CD4-positive, alpha-beta T cell treated with Interleukin-6 at 100 ng/mL for 8 hours (primary cell): ENCODE measurements at places on chromosomes 2 and 18.
A peak's percentile ranks its signal among the peaks of the same experiment; 100 is the strongest.

DNA sequence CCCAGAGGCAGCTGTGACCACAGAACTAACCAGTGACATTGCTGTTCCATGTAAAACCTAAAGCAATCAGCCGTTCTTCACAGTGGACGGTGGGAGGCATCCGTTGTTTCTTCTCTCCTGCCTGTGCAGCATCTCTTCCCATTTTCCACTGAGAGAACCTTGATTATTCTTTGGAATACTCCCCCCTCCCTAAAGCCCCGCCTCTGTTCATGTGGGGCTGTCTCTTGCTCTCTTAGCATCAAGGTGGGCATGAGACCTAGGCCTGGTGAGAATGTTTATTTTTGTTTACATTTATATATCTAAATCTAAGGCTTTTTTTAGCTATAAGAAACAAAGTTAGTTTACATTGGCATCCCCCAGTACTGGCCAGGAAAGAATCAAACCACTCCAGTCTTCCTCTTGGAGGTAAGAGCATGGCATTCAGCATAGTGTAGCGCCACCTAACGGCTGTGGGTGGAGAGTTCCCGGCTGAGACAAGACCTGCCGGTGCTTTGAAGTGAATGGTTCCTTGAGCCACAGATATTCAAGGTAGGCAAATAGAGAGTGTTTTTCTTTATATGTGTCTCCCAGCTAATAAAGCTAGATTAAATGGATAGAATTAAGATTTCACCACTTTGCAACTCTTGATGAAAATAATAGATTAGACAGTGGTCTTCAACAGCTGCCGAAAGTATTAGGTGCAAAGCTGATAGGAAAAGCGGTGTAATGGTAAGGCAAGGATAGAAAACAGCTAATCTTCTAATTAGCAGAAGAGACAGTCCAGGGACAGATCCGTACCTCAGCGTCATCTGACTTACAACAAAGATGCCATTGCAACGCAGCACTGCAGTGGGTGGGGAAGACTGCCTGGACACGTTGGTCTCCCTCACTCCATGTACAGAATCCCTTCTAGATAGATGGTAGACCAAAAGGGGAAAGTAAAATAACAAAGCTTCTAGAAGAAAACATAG is 219.6 kb upstream of the RAB12 start:
- no peak for DNase-seq

- no peak for DNase-seq
These were observed 399.8 kb downstream of the SATB2 start for GRCh38 chr2:199057936-199058335.

- DNase-seq: no peak
These were observed 113.0 kb downstream of the PTRHD1 start for GRCh38 chr2:24680196-24680595.

- DNase-seq: no peak
These were observed 482.6 kb downstream of the PIK3C3 start for GRCh38 chr18:42437646-42438045.

DNA sequence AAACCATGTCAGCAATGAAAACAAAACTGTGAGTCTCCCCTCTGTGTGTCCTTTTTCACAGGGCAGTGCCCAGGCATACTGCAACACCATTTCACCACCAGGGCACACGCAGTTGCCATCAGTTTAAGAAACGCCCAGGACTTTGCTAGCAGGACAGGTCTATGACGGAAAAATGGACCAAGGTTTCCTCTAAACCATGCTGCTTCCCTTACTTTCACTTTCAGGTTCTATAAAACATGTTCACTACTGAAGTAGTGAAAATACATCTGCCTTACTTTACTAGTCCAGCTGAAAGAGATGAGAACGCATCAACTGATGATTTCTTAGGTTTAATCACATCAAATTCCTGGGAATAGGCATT is 110.5 kb downstream of the TCF4 start:
- peak; percentile 8 for DNase-seq

DNA sequence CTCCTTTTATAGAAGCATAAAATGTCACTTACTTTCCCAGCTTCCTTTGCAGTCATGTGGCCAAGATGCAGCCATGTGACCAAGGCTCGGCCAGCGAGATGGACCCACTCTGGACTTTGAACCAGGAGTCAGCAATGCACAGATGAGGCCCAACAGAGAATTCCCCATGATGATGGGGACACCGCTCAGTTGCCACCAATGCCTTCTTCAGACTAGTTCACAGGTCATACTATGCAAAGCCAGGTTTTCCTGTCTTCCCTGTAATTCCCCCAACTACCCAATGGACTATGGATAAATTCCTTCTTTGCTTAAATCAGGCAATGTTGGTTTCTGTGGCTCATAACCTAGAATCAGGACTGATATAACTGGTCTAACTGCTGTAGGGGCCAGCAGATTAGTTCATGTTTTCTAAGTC is 22.5 kb upstream of the REL start:
- no peak for DNase-seq

DNA sequence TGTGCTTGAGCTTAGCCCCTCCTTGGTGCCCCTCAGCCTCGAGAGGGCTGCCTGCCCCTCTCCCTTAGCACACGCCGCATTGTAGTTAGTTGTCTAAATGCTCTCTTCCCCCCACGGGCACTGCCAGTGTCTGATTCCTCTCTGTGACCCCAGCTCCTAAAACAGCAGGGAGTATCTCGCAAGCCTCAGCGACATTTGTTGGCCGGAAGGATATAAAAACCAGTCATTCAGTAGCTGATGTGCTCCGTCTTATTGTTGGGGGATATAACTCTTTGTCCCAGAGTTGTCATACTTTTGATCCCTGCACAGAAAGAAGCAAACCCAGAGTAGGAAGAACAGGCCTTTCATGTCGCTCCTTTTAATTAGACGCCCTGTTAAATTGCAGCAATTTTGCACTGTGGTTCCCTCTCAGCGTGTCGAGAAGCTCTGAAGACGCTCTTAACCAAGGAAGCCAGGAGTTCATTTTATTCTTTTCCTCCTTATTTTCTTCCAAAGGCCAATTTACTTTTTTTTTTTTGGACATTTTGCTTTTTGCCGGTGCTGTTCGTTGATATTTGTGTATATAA is 201.8 kb downstream of the KLHL29 start:
- no peak for DNase-seq

DNA sequence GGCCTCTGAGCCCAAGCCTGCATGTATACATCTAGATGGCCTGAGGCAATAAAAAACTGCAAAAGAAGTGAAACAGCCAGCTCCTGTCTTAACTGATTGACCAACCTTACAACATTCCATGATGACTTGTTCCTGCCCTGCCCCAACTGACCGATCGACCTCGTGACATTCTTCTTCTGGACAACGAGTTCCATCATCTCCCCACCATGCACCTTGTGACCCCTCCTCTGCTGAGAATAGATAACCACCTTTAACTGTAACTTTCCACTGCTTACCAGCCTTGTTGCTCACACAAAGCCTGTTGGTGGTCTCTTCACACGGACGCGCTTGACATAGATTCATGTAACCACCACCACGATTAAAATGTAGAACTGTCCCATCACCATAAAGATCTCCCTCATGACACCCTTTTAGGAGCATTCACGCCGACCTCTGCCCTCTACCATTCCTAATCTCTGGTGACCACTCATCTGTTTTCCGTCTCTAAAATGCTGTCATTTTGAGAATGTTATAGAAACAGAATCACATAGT is 120.1 kb upstream of the REV1 start:
- DNase-seq: no peak

DNA sequence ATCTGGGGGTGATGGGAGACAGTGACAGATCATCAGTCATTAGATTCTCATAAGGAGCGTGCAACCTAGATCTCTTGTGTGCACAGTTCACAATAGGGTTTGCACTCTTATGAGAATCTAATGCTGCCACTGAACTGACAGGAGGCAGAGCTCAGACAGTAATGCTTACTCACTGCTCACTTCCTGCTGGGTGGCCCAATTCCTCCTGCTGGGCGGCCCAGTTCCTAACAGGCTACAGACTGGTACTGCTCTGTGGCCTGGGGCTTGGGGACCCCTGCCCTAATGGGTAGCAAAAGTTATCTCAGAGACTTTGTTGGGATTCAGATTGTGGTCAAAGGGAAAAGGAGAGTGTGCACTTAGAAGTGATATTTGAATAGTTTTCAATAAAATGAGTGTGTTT is 840.1 kb upstream of the ID2 start:
- DNase-seq: no peak

DNA sequence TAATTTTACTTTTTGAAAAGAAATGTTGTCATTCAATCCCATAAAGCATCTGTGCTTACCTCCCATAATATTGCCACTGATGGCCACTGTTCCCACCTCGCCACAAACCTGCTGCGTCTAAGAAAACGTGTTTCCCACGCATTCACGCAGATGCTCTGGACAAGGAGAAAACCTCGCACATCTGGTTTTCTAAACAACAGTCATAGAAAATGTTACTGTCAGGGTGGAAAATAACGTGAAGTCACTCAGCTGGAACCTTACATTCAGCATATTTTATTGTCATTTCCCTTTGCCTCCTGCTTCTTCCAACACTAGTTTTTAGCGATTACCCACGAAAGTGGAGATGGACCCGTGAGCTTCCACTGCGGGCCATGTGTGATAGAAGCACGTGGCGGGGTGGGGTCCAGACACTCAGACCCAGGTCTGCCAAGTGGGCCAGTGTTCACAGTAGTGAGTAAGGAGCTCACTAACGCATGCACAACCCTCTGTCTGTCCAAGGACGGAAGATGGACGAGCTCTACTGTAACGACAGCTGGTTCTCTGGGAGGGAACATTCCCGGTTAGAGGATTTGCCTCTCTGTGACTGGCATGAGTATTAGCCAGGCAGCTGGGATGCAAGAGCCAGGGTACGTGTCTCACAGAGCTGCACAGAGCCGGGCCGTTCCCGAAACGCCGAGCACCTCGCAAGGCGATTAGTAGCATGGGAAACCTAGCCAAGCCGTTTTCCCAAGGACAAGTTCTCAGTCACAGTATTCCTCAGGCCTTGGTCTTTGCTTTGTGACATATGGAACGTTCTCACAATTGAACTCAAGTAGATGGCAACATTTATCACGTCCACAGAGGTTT is 94.5 kb downstream of the MTCL1 start:
- no peak for DNase-seq

DNA sequence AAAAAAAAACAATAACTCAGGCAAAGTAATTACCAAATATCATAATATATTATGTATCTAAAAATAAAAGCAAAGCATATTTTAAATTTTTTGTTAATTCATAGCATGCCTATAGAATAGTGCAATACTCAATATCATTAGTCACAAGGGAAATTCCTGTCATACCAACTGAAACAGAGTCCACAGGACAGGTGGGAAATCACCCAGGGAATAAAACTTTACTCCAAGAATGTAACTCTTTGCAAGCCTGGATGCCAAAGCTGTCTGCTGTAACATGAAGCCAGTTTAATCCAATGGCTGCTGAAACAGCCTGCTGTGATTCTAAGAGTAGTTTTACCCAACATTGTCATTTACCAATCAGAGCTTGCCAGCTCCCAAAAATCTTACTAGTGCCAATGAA is 40.0 kb upstream of the SULT1C3 start:
- DNase-seq: no peak

- DNase-seq: no peak
These were observed 86.5 kb upstream of the ACAA2 start for GRCh38 chr18:49899657-49900330.

GRCh38 chr18:46331316-46331715 is 227.1 kb downstream of the HAUS1 start:
- DNase-seq: no peak

DNA sequence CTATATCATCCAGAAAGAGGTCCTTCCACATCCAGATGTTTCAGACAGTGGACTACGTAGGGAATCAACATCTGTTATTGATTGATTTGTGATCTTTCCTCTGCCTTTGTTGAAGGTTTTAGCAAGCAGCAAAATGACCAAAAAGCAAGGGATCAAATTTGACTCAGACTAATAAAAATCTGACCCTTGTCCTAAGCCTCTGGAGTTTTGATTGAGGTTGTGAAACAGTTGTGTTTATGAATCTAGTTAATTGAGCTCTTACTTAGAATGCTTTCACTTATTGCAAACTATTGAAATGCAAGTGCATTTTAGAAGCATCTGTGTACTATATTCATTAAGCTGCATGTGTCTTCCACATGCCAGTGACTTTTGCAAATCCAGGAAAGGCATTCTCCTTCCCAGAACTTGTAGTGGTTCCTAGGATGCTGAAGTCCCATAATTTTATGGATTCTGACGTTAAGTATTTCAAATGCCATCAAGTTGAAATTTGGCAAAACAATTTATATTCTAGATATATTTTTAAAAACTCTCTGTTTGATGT is 116.0 kb downstream of the MTX2 start:
- DNase-seq: no peak

DNA sequence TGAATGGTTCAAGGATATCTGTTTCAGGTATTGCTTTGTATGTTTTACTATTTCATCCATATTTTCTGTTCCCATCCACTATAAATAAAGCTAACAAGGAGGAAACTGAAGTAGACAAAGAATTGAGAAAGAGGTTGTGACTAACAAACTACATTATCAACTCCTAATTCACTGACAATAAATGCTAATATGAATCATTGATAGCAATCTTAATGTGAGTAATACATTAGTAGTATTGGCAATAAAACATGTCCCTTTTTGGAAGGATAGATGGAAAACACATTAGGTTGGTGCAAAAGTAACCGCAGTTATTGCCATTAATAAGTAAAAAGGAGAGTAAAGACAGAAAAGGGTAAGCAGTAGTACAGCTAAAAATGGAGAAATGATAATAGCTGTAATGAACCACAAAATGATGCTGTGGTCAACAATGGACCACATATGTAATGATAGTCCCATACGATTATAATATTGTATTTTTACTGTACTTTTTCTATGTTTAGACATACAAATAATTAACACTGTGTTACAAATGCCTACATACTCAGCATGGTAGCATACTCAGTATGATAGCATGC is 104.7 kb downstream of the THADA start:
- no peak for DNase-seq
